ENCODE measurements at places on chromosomes 4 and X.

DNA sequence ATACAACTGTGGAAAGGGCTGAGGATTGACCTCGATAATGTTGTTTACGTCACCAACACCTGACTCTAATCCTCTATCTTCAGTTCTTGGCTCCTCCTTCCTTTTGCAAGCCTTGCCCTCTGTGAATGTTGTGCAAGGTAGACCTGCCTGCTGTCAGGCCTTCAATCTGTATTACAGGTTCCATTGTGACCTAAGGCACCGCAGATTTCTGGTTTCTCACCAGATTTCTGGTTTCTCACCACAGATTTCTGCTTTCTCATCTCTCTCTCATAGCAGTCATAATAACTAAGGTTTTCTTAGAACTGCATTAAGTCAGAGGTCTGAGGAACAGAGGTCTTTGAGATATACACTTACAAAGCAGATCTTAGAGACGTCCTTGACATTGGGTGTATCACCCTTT lies 51.5 kb upstream of the ETNPPL start:
- DNase-seq: no peak

DNA sequence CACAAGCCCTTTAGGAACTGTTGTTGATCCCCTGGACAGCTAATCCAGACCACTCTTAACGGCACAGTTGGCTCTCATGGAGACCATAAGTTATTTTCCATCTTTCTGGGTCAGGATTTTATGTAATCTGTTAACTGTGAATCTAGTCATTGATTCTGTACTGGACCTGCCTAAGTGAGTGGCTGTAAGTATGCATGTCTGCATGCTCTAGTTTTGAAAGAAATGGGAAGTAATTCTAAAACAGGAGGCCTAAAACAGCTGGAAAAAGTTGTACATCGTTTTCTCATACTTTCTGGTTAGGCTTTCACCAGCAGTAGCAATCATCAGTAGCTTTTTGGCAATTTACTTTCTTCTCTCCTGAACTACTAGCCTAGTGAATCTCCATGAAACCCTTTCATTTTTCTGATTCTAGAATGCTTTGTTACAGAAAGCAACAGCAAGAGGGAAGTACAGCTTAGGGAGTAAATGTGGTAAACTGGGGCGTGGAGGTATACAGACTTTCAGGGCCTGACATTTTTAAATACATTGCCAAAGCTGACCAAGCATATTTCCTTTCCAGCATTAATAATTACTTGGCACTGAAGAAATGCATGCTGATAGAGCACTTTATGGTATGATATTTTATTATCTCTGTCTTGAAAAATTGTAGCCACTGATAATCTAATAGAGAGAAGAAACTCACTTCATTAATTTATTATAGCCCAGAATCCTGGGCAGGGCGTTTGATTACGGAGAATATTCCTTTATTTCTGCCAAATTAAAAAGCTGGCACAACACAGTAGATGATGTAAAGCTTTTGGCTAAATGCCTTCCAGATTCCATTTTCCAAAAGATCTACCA lies 202.7 kb downstream of the BANK1 start:
- no peak for DNase-seq

- DNase-seq: no peak
Observed at GRCh38 chr4:134490863-134491262, 289.3 kb upstream of the PABPC4L start.

DNA sequence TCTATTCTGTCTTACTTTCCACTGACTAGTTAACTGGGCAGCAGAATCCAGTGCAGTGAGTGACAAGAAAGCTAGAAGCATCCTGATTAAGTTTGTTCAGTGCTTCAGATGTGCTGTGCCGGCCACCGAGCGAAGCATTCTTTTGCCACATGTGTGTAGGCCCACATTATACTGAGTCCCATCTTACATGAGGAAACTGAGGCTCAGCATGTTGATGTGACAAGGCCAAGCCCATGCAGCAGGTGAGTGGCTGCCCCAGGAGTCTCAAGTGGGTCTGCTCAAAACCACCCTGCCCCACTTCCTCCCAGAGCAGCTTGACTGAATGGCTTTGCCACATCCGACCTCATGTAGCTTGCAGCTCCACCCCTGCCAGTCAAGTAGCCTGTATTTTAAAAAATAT lies 50.5 kb downstream of the RHOH start:
- DNase-seq: no peak

GRCh38 chrX:134645936-134646543 lies 12.2 kb downstream of the PLAC1 start:
- DNase-seq: no peak

DNA sequence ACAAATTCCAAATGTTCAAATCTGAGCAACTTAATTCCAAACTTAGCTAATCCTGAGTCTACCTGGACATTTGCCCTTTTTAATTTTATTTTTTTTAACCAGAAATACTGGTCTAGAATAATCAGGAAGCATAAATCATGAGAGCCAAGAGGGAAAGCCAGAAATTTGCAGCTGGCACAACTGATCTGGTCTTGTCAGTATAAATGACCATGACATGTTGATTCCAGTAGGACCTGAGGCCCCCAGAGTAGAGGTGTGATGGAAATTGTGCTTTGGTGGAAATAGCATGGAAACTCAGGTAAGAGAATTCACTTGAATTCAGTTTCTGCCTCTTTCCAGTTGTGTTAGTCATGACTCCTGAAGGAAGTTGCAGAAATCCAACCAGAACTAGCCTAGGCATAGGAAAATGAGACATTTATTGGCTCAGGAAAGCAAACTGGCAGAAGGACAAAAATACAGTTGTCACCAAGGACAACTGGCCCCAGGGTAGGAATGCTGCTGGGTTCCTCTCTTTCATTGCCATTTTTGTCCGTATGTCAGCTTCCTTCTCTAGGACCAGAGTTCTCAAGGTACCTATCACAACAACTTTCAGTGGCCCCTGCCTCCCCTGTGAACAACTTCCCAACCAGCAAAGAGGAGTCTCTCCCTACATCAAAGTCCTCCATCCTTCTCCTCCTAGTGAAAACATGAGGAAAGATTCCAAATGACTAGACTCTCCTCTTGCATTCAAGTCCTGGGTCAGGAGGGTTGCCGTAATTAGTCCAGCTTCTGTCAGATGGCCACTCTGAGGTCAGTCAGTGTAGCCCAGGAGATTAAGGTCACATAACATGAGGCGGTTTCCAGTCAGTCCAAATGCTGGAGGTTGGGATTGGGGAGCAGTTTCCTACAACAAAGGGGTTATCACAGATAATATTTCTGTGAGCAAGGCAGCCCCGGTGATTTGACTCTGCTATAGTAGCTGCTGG lies 29.3 kb upstream of the MYOZ2 start:
- DNase-seq: no peak

GRCh38 chr4:105543881-105544280 lies 8.5 kb upstream of the ARHGEF38 start:
- DNase-seq: no peak
